ENCODE measurements at places on chromosomes 7 and 10.

- DNase-seq, result no peak
Observed at GRCh38 chr7:69399401-69399800, 198.9 kb upstream of the AUTS2 start.

GRCh38 chr10:51074238-51075028 is at the start of gene PRKG1:
TSS of gene PRKG1 (plus strand) at chr10:51074487.
- peak; percentile 2 for DNase-seq

GRCh38 chr7:114789871-114790311 is 132.0 kb upstream of the MDFIC start:
- DNase-seq, result no peak

DNA sequence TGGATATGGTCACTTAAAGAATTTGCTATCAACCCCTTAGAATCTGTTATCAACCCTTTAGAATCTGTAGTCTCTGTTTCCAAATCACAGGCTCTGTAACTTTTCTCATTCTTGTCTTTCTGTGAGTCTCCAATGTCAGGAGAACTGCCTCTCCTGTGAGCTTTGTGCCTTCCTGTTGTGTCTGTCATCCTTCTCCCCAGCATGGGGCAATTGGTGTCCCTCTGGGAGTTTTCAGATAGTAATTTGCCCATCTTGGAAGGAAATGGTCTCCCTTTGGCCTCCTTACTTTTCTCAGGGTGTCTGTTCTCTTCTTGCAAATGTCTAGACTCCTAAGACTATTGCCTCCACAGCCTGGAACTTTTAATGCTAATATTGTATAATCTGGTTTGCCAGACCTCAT is 521.9 kb downstream of the NRG3 start:
- no peak for DNase-seq

DNA sequence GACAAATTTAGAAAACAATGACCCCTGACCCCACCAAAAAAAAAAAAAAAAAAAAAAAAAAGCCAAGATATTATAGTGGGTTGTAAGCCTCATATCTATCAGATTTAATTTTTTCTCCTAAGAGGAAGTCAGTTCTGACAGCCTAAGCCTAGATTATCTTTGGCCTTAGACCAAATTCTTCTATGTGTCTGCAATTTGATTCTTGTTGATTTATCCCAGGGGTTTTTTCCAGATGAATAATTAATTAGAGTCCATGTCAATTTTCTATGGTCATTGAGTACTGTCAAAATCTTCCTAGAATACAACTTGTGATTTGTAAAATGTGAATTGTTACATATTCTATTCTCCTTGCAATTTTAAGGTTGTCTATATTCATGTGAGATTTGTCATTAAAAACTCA is 151.6 kb upstream of the CACNA2D1 start:
- no peak for DNase-seq

DNA sequence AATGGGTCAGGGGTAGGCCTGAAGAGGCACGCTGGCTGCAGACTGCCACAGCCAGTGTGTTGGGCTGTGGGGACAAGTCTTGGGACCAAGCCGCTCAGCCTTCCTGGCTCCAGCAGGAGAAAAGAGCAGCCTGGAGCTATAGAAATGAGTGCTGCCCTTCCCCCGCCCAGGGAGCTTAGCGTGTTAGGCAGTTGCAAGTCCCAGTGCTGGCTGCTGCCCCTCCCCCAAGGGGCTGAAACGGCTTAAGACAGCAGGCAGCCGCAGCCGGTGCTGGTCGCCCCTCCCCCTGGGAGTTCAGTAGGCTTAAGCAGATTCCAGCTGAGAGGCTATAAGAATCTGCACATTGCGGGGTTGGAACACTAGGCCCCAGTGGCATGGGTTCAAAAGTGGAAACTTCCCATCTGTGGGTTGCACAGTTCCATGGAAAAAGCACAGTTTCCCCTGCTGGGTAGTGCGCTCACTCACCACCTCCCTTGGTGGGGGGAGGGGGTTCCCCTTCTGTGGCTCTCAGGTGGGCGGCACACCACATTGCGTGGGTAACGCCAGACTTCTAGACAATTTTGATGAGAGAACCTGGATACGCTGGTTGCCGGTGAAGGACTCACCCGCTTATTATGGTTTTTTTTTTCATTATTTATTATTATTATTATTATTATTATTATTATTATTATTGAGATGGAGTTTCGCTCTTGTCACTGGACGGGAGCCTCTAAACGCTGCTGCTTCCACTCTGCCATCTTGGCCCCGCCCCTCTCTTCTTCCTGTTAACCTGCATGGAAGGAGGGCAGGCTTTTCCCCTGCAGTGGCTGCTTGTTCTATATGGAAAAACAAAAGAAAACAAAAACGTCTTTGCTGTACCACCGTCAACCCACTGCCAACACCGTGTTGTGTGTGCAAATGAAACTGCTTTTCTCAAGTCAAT is 151.1 kb downstream of the CXCL12 start:
- no peak for DNase-seq

GRCh38 chr7:81470724-81471379 is 299.0 kb downstream of the HGF start:
- no peak for DNase-seq

- DNase-seq, result peak; percentile 85
Observed at GRCh38 chr7:76397409-76398183, 11.9 kb downstream of the SSC4D start.

DNA sequence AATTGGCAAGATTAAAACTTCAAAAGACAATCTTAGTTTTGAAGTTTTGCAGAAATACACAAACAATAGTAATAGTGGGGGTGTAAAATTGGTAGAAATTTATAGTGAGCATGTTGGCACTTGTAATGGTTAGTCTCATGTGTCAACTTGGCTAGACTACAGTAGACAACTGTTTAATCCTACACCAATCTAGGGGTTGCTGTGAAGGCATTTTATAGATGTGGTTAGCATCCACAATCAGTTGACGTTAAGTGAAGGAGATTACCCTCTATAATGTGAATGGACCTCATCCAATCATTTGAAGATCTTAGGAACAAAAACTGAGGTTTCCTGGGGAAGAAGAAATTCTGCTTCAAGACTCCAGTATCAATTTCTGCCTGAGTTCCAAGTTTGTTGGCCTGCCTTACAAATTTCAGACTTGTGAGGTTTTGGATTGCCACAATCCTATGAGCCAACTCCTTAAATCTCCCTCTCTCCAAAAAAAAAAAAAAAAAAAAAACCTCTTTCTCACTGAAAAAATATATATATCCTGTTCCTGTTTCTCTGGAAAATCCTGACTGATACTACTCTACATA is 531.6 kb upstream of the IGFBP3 start:
- DNase-seq, result no peak

- no peak for DNase-seq
Observed at GRCh38 chr10:66928776-66929175, 2.9 kb downstream of the LRRTM3 start.

DNA sequence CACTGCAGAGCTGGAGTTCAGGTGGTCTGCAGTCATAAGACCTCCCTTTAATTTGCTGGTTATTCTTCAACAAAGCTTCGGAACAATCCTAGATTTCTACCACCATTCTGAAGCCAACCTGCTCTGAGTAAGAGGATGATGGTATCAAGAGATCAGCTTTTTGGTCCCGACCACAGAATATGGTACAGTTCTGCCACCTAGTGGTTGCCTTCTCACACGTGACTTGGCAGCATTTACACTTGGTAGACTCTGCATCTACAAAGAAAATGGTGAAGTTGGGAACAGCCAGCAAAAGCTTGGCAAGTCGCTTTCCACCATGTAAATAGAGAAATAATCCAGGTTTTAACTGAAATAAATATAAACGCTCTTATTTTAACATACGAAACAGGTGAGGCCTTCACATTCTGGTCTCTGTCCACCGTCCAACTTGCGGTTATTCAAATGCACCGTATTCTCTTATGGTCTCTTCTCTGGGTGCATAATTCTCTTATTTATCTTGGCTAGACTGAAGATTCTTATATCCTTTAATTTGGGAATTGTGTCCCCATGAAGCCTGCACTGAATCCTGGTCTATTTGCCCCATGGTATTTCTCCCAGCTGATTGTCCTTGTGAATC is 173.9 kb upstream of the GRM3 start:
- DNase-seq, result peak; percentile 59

DNA sequence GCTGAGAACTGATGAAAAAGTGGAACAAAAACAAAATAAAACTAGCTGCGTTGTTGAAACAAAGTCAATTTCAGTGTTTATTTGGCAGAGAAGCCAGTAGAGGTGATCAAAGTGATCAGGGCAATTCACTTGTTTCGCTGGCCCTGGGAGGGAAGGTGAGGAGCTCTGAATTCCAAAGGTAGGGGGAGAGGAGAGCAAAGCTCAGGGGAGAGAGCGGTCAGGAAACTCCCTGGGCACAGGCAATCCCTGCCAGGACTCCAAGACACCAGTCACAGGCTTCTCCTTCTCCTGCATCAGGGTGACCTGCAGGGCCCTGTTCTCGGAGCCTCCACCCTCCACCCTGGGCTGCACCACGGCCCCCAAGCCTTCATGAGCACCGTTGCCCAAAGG is 6.8 kb upstream of the KIAA1217 start:
- DNase-seq, result no peak

DNA sequence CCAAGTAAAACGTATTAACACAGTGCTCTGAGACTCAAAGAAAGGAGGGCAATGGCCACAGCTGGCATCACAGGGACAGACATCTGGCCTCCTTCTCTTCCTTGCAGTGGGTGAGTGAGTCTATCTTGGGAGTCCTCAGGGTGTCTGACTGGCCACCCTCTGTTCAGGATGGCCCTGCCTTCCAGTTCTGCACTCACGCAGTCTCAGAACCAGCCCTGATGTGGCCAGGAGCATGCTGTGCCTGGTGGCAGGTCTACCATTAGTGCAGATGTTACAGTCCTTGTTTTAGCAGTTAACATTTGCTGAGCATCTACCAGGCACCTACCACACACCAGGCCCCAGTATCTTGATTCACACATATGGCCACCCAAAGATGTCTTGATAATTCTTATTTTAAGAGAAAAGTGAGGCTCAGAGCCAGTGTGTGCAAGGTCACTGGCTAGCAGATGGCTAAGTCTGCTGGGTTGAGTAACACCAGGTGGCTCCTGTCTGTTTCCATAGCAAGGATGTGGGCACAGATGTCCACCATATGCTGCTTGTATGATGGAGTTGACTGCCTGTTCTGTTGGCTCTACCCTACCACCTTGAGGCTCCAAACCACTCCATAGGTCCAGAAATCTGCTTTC is 23.2 kb upstream of the ARHGAP22 start:
- DNase-seq, result no peak

DNA sequence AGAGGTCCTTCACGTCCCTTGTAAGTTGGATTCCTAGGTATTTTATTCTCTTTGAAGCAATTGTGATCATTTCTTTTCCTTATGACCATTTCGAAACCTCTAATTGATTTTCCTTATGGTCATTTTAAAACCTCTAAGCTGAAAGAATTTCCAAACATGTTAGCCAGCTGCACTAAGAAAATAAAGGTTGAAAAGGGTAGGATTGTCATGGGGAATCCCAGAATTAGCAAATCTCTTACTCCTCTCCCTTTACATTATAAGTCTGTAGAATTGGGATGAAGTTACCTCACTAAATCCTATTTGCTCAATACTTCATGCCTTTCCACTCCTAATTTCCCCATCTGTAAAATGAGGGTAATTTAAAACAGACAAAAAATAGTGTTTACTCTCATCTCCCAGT is 79.5 kb downstream of the FAM185A start:
- DNase-seq, result no peak

DNA sequence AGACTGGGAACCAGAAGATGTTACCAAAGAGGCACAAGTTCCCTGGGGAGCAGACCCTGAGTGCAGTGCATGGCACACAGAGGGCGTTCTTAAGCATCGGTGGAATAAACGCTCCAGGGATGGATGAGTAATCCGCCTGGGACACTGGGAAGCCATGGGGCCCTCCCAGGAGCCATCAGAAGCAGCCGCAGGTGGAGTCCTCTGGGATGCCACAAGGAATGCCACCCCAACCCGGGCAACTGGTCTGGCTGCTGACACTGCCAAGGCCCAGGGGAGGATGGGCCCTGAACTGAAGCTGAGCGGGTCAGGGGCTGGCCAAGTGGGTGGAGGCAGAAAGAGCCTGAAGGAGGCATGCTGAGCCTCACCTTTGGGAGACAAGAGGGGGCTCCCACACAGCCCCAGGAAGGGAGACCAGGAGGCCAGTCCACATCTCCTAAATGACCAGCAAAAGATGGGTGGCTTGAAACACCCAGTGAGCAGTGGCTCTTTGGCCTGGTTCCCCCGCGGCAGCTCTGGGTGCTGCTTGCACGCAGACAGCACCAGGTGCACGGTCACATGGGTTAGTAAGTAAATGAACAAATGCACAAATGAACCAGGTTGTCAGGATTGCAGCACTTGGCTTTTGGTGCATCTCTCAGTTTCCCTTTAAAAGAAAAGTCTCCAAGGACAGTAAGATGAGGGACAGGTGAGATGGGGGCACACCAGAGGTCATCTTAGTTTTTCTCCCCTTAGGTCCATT is 141.3 kb upstream of the ZMIZ1 start:
- no peak for DNase-seq

- no peak for DNase-seq
Observed at GRCh38 chr10:35015843-35016408, 74.2 kb downstream of the CUL2 start.

- DNase-seq, result no peak
Observed at GRCh38 chr7:26115650-26116049, 36.3 kb upstream of the NFE2L3 start.

GRCh38 chr7:108648989-108649388 is 79.3 kb downstream of the DNAJB9 start:
- DNase-seq, result no peak

- DNase-seq, result no peak
Observed at GRCh38 chr10:32379318-32379949, 32.5 kb upstream of the EPC1 start.

- DNase-seq, result no peak
Observed at GRCh38 chr7:18408461-18408860, 87.1 kb upstream of the HDAC9 start.

GRCh38 chr7:116242759-116243158 is 32.4 kb downstream of the TES start:
- DNase-seq, result no peak

DNA sequence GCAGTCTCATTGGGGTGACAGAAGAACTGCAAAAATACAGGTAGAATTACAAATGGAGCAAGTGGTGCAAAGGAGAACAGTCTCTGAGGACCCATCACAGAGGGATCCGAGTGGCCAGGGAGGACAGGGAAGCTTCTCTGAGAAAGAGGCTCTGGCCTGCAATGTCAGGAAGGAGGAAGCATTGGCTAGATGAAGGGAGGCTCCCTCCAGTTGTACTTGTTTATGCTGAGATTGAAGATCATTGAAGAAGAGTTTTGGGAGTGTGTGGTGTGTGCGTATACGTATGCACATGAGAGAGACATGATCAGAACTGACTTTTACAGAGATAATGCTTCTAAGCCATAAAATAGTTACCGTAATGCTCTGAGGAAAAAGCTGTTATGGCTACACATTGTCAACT is 274.7 kb upstream of the FZD8 start:
- no peak for DNase-seq
